CD4-positive, alpha-beta T cell treated with Interleukin-6 for 4 hours (primary cell): ENCODE measurements at places on chromosomes 2 and 18.

DNA sequence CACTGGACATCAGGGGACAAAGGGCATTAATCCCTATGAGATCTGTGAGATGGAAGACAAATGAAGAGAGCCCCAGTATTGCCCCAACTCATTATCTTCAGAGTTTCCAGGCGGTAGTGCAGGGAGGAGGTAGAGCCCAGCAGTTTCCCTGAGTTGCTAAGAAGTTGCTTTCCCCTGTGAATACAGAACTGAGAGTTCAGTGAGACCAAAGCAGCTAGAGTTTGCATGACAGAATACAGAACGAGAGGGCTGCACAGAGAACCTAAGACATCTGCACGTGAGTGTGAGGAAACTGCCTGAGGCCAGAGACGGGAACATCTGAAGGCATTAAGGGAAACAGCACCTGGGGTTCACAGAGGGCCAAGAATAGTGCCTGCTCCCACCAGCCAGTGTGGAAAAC is 18.1 kb upstream of the PGAP1 start:
- DNase-seq, result no peak

GRCh38 chr2:134527381-134527780 is 191.4 kb downstream of the TMEM163 start:
- no peak for DNase-seq

- DNase-seq, result no peak
These were observed 28.5 kb downstream of the HRH4 start for GRCh38 chr18:24488824-24489493.

GRCh38 chr2:200787351-200788120 is 24.2 kb upstream of the BZW1 start:
- DNase-seq, result no peak

GRCh38 chr2:146321175-146321574 is 1523.7 kb upstream of the ACVR2A start:
- no peak for DNase-seq

GRCh38 chr2:231037202-231037730 is at the start of gene C2orf72:
Gene C2orf72 (plus strand): TSS chr2:231037523. CDS start chr2:231037566, 43 bp downstream.
- DNase-seq, result no peak

- DNase-seq, result no peak
These were observed 16.0 kb upstream of the CHRNA1 start for GRCh38 chr2:174780191-174780840.

DNA sequence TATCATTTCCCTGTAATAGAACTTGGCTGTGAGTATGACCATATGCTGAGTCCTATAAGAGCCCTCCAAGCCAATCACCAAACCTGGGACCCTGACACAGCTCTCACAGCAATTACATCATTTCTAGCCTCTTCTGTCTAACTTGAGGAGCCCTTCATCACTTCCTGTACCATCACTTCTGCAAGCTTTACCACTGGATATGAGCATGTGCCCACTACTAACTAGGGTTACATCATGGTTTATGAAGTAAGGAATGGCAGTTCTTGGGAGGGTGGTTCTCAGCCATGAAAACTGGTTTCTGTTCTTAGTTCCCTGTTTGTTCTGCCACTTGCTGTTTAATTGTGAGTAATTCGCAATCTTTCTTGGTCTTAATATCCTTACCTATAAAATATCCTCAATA is 31.0 kb upstream of the EPB41L3 start:
- no peak for DNase-seq

DNA sequence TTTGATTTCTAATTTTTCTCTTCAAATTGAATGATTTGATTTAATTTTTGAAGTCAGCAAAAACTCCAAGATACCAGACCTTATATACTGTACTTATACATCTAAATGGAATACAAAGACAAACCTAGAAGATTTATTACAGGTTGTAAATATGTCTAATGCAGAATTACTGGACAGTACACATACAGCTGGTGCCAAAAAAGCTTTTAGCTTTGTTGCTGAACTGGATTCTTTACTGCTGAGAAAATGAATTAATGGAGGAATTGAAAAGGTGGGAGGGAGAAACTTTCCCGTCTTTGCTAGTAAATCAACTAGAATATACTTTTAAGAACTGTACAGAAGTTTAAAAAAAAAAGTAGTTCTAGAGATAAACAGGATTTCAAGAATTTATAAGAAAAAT is 17.5 kb downstream of the C1D start:
- DNase-seq, result no peak

DNA sequence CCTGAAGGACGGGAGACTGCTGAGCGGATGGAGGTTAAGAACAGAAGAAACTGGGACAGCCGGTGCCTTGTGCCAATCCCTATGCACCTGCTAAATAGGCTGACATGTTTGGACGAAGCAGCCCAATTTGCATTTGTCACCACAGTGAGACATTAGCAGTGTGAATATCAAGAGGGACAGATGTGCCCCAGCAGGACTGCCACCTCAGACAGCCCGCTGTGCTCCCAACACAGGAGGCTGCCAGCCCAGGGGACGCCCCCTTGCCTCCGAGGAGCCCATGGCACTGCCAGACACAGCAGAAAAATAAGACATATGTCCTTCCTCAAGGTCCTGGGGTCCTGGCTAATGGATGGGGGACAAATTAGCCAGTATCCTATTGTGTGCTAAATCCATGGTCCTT is 306.7 kb upstream of the POU3F3 start:
- no peak for DNase-seq
